ENCODE measurements at places on chromosomes 3 and 15. TPM values are rescaled to one million over a fixed set of nuclear protein-coding genes. Genes with fewer than 3 reads are reported as not detected.
A peak's percentile ranks its signal among the peaks of the same experiment; 100 is the strongest.

DNA sequence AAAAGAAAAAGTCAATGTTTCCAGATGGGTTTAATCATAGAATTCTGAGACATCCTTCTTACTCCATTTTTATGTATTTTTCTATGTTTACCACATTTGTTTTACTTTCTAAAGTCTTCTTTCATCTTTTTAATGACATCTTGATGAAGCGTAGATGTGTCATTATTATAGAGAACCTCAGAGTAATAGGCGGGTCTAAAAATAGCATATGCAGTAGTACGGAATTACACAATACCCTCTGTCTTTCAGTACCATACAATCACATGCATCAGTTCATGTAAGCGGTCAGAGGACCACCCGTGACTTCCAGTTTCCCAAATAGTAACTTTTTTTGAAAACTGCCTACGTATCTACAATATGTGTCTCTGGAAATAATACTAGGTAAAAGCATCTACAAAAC is 224.0 kb downstream of the PLOD2 start:
- DNase-seq, result no peak

DNA sequence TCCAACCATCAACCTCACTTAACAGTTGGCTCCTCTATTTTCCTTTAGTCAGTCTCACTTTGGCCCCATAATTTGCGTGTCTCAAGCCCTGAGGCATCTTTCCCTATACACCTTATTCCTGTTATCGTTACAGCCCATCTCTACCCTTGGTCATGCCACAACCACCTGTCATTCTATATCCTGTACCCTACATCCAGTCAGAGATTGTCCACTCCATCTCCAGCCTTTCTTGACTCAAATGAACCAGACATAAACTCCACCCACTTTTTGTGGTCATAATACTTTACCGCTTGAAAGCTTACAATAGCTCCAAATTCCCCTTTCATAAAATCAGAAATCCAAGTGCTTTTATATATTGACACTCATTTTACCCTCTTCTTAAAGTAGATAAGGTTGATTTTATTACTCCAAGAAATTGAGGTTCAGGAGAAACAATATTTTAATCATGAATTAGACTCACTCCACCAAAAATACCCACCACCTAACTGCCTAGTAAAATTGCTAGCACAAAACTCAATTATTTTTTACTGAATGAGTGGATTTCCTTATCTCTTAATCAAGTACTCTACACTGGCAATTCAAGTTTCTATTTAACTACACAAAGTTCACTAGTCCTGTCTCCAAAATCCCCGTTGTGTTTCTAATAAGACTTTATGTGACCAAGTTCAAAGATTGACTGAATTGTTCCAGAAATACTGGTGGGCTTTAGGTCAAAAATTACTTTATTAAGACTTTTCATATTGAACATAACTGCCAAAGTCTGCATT is 9.1 kb downstream of the CCR4 start:
- DNase-seq, result no peak

DNA sequence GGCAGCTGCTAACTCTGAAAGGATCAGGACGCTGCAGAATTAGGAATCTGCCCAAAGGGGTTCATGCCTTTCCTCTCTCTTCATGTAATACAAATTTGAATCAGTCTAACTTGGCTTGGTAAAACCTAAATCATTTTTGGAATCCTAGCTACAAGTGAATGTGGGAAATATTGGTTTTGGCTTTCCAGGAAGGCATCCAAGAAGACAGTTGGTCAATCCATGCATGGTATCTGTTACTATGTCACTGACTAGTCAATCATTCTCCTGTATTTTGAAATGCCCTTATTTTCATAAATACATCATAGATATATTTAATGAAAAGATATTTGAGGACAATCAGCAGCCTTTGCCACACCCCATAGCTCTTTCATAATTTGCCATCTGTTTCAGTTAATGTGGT is 7.5 kb upstream of the PLS1 start:
- no peak for DNase-seq

GRCh38 chr3:197736010-197736490 is 654 bp downstream of the RUBCN start:
- DNase-seq, result peak; percentile 15

DNA sequence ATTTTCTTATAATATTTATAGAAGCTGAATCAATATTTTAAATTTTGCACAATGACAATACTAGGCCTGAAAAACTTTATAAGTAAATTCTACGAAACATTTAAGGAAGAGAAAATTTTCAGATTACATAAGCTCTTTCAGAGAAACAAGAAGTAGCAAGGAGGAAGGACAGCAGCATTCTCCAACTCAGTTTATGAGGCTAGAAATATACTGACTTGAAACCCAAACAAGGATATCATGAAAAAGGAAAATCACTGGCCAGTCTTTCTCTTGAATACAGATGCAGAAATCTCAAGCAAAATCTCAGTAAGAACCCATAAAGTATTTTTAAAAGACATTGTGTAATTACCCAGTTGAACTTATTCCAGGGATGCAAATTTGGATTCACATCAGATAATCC is 121.3 kb downstream of the STAC start:
- no peak for DNase-seq

GRCh38 chr3:147361454-147362420 is 44.6 kb downstream of the ZIC4 start:
- DNase-seq, result no peak

DNA sequence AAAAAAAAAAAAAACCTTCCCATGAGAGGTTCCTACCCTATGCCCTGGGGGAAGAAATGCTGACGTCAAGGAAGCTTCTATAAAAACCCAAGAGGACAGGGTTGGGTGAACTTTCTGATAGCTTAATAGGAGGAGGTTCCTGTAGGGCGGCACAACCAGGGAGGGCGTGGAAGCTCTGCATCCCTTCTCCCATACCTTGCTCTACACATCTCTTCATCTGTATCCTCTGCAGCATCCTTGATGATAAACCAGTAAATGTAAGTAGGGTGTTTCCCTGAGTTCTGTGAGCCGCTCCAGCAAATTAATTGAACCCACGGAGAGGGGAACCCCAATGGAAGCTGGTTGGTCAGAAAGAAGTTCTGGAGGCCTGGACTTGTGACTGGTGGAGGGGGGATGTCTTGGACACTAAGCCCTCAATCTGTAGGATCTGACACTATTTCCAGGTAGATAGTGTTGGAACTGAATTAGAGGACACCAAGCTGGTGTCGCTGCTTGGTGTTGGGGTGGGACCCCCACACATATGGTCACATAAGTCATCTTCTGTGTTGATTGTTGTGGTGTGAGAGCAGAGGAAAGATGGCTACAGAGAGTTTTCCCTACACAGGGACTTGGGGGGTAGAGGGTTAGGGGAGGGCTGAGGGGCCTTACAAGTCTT is 91.5 kb downstream of the ST6GAL1 start:
- DNase-seq, result no peak

DNA sequence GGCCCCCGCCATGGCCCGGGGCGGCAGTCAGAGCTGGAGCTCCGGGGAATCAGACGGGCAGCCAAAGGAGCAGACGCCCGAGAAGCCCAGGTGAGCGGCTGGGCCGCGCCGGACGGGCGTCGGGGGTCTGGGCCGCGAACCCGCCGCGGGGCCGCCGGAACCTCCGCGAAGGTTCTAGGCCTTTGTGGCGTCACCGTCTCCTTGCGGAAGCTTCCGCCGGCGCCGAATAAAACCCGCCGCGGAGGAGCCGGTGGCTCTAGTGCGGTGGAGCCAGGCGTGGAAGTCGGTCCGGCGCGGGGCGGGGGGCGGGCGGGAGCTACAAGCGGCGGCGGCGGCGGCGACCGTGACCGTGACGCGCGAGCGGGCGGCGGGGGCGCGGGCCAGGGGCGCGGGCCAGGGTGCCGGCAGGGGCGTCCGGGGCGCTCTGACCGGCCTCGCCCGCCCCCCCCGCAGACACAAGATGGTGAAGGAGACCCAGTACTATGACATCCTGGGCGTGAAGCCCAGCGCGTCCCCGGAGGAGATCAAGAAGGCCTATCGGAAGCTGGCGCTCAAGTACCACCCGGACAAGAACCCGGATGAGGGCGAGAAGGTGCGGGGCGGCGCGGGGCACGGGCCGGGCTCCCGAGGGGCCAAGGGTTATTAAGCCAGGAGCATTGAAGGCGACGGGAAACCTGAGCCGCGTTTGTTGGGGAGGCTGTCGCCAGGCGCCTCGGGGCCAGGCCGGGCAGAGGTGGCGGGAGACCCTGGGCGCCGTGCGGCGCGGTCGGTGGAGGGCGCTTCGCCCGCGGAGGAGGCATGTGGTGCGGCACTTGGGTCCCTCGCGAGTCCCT is at the start of gene DNAJA4:
Gene DNAJA4, plus strand, starts transcription at position 259 of the 833 bp plus-strand sequence. Its CDS starts 202 bp downstream, at position 461.
- DNase-seq, result peak; percentile 50

The TAGLN3 gene
- total RNA-seq, result not detected

The SCAANT1 gene
- not detected for total RNA-seq

The RFT1 gene
- 21.3 TPM for total RNA-seq

The THAP10 gene
- total RNA-seq, result 4.9 TPM

The CCDC32 gene
- total RNA-seq, result 33.0 TPM

The FRMD4B gene
- 34.1 TPM for total RNA-seq

Data from mucosa of gallbladder (tissue), 1 donor.